Mesenchymal stem cell (in vitro differentiated cells and primary cell): ENCODE measurements at places on chromosomes 3 and 15.

DNA sequence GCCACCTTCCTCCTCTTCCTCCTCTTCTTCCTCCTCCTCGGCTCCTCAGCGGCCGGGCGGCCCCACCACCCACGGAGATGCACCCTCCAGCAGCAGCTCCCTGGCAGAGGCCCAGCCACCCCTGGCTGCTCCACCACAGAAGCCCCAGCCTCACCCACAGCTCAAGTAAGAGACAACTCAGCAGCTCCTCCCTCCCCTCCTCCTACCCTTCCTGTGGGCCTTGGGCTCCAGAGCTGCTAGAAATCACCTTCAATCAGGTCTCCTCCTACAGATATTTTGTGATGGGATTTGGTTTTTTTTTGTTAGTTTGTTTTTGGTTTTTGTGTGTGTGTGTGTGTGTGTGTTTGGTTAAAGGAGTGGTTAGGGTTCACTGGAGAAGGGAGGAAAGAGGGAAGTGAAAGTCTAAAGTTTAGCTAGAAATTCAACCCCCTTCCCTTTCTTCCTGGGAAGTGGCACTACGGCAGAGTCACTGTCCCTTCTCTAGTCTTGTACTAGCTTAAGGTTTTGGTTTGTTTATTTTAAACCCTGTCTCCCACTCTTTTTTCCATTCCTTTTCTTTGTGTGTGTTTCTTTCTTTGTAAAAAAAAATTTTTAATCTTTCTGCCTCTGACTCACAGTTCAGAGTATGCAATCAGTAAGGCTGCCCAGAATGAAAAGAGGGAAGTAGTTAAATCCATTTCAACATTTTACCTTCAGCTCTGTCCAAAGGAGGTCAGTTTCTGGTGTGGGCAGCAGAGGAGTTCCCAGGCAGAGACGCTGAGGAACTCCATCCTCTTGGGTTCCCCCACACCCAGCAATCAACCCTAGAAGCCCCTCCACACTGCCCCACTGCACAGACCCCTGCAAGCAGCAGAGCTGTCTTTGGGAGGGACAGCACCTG lies 29.0 kb upstream of the TIMP4 start:
- peak; percentile 57 for DNase-seq

GRCh38 chr3:127574880-127575878 lies 15.4 kb downstream of the TPRA1 start:
- DNase-seq, result peak; percentile 87

DNA sequence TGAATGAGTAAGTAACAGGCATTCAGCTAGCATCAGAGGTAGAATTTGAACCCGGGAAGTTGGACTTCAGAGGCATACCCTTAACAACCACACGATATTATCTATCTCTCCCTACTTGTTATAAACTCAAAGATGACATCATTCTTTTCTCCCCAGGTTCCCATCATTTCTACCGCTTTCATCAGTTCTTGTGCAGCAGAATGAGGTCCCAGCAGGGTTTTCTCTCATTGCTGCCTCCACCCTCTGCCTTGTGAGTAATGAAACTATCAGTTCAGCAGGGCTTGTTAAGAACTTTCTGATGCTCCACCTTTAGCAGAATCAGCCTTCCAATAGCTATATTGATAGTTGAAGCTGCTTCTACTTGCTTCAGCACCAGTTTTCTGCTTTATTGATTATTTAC lies 487.5 kb upstream of the KCNMB2 start:
- no peak for DNase-seq

GRCh38 chr3:136559896-136560295 lies 192.3 kb downstream of the STAG1 start:
- DNase-seq, result no peak

- DNase-seq, result no peak
Measured at GRCh38 chr3:168093790-168094189, 1.9 kb downstream of the GOLIM4 start.
